GOT3 (cell line): ENCODE measurements at places on chromosomes 13 and 19.

- DNase-seq = no peak
Observed at GRCh38 chr19:57583521-57584416, at the start of gene ZIK1. Gene ZIK1, plus strand, starts transcription at chr19:57584145. Its CDS starts 212 bp downstream, at chr19:57584357.

DNA sequence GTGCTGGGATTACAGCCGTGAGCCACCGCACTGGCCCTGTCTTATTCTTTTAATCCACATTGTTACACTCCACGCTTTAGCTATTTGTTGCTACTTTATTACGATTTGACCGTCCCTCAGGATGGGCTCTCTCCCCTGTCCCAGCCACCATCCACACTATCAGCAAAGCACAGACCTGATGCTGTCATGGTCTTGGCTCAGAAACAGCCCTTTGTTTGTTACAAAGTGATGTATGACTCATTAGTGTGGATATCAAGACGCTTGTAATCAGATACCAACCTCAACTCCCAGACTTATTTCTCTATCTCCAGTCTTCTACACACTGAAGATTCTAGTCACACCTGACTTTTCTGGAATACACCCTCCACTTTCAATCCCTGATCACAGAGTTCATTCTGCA, 84.6 kb upstream of the FREM2 start:
- DNase-seq = no peak

GRCh38 chr13:32925506-32925905, 90.7 kb upstream of the KL start:
- no peak for DNase-seq

GRCh38 chr19:57334191-57334590, 13.9 kb downstream of the ZNF543 start:
- no peak for DNase-seq
